ENCODE measurements at places on chromosomes 3 and 15.

DNA sequence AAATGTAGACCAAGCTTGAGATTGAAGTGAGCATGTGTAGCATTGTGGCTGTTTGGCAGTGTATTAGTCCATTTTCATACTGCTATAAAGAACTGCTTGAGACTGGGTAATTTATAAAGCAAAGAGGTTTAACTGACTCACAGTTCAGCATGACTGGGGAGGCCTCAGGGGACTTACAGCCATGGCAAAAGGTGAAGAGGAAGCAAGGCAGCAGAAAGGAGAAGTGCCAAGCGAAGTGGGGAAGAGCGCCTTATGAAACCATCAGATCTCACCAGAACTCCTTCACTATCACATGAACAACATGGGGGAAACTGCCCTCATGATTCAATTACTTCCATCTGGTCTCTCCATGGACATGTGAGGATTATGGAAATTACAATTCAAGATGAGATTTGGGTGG, 8.6 kb upstream of the CERS3 start:
- no peak for DNase-seq

DNA sequence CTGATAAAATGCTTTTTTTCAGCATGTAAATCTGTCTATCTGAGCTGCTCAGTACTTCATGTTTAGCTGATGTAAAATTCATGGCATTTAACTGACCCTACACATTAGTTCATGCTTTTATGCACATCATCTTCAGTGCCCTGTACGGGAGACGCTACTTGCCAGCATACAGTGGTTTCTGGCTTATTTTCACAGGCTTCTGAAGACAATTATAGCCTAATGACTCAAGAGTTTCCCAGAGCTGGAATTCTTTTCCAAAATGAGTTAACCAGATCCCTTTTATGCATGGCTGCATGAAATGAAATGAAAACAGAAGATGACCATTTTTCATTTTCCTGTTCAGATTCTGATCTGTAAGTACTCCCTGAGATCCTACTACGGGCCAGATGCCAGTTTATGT, 1061.5 kb downstream of the ROBO2 start:
- no peak for DNase-seq

DNA sequence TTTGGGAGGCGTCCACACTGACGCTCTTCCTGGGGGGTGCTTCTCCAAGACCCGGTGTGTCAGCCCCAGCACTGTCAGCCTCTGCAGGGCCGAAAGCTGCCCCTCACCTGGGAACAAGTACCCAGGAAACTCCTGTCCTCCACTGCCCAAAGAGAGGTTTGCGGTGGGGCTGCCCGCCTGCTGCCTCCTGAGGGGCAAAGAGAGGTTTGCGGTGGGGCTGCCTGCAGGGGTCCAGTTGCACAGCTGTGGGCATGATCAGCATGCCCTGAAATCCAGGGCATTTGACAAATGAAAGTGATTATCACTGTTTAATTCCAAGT, 15.1 kb upstream of the SNRPA1 start:
- no peak for DNase-seq

DNA sequence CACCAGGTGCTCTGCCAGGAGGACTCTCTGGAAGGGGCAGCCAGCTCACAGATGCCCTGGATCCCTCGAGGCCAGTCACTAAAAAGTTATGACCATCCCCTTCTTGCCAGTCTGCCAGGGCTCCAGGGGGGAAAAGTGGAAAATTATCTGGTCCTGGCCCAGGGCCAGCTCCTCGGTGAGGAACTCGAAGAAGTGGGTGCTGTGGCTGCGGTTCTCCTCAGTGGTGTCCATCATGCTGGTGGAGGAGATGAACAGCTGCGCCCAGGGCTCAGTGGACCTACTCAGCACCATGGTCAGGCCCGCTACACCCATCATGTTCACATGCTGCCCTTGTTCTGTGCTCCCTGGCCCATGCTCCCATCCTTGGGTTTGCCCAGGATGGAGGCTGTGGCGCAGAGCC, 19.2 kb downstream of the EXOG start:
- DNase-seq = no peak
